ENCODE measurements at places on chromosomes 4 and X.

DNA sequence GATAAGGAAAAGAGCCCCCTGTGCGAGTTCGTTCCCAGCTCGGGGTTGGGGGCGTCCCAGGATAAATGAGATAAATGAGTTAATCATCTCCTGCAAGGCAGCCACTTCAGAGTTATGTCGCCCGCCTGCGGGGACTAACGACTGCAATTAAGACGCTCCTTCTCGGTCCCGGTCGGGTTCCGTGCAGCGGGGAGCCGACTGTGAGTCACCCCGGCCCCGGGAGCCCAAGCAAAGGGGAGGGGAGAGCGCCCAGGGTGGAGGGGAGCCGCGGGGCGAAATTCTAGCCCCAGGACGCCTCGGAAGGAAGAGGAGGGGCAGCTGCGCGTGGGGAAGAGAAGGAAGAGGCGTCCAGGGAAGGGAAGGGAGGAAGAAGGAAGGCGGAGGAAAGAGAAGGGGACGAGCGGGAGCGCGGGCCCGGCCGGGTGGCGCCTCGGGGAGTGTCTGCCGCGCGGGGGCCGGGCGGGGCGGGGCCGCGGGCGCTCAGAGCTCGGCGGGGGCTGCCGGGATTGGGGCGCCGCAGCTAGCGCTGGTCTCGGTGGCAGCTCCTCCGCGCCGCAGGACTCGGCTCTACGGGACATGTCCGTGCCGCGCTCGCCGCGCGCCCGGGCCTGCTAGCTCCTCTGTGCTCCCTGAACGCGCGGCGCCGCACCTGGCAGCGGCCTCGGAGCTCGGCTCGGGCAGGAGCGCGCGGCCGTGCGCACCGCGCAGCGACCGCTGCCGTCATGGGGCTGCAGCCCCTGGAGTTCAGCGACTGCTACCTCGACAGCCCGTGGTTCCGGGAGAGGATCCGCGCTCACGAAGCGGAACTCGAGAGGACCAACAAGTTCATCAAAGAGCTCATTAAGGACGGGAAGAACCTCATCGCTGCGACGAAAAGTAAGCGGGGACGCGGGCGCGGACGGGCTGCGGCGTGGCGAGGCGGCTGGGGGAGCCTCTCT is at the start of gene ARHGAP10:
Gene ARHGAP10, plus strand, starts transcription at position 509 of the 938 bp plus-strand sequence. Its CDS starts 214 bp downstream, at position 723.
- DNase-seq: no peak

GRCh38 chrX:68710870-68711576 is 63.6 kb downstream of the STARD8 start:
- DNase-seq: no peak

DNA sequence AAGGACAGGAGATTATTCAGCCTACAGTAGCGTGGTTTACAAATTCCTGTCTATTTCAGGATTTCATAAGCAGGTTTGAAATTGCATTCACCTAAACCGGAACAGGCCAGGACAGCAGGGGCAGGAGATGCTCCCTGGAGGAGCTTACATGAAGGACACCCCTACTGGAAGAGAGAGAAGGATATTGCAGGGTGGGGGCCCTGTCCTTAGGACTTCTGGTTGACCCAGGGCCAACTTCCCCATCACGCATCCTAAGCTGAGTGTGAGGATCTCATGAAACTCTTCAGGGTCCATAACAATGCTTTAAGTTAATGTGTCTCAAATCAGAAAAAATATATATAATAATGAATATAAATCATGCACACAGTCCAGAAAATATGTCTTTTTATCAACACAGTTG is 6.4 kb upstream of the DHRSX start:
- no peak for DNase-seq

- DNase-seq: no peak
Observed at GRCh38 chr4:169335331-169335730, 64.6 kb upstream of the SH3RF1 start.

DNA sequence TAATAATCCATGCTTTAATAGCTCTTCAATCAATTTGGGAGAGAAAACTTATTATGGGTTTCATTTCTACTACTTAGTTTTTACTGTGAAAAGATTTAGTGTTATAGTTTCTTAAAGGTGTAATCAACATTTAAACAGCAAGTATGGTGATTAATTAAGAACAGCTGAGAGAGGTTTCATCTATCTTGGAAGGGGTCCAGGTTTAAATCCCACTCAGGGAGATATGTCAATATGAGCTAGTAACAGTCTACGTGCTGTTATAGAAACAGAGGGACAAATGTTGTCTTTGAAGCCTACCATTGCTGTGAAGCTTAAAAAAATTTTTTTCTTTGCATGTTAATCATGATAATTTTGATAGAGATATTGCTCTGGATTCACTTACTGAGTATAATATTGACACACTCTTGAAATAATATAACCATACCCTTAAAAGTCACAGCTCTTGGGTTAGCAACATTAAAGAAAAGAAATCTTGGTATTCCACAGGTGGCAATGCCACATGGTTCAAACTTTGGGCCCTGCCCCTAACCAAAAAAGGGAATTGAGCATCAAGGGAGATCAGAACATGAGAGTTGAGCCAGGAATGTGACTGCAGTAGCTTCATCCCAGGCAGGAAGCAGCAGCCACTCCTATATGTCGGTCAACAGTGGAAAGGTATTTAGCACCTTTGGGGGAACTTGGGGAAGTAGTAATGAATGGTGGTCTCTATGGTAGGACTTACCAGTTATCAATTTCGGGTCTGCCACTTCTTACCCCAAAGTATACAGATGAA is 107.8 kb downstream of the ANK2 start:
- no peak for DNase-seq

DNA sequence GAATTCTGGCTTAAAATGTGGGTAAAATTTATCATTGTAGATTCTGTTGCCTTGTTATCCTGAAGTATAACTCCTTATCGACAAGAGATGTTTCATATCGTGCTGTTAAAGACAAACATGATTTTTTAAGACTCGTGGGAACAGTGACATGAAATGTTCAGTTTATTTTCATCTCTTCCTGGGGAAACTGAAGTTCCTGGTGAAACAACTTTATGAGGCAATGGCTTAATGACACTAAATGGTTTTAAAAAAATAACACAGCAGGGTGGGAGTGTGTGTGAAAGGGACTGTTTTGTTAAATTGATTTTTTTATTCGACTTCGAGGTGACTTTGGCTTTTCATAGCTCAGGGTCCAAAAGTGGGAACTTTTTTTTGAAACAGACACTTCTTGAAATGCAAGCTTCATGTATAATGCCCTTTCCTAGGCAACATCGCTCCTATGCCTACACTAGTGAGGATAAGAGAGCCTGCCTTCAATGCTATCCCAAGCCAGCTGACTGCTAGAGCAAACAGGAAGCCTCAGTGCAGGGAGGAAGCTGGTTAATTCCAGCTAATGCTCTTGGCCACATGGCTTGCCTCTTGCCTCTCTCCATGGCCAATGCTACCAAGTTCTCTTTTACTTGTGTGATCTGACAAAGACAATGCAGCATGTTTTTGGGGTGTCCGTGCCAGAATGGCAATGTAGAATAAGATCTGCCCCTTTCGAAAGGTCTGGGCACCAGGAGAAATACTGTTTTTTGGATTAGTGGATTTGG is 80.9 kb upstream of the PLAC1 start:
- DNase-seq: no peak

DNA sequence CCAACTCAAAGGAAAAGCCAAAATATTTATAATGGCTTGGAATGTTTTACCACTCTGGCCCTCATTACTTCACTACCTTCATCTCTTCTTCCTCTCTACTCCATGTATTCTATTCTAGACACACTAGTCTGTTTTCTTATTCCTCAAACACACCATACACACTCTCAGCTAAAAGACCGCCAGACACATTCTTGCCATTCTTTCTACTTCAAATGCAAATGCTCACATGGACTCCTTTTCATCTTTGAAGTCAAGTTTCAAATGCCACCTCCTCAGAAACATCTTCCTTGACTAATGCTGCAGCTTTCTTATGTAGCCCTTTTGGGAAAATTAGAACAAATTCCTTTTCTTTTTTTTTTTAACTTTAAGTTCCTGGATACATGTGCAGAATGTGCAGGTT is 412.9 kb upstream of the FMR1 start:
- DNase-seq: no peak

DNA sequence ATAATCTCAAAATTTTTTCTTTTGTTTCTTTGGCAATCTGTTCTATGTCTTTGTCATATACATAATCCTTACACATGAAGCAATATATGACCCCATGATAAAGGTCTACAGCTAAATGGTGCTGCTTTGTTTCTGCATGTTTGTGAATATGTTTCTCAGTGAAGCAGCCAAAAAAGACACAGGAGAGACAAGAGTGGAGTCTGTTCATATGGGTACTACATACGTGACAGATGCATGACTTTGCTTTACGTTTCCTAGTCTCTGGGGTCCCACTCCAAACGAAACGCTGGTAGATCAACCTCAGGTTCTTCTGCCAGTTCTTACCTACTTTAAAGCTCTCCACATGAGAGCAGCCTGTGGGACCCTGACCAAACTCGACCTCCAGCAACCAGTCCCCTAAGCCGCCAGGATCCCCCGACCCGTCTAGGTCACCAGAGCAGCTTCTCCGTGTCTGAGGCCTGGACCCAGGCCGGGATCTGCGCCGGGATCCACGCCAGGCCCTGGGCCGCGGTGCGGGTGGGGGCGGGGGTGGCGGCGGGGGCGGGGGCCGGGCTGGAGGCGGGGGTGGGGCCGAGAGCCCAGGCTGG is 1.5 kb downstream of the USP51 start:
- no peak for DNase-seq

GRCh38 chrX:111352424-111352823 is 59.6 kb downstream of the DCX start:
- peak; percentile 18 for DNase-seq

GRCh38 chr4:87260477-87260876 is 40.1 kb upstream of the KLHL8 start:
- DNase-seq: no peak

GRCh38 chrX:17655211-17656034 is 81.9 kb upstream of the SCML1 start:
- no peak for DNase-seq

DNA sequence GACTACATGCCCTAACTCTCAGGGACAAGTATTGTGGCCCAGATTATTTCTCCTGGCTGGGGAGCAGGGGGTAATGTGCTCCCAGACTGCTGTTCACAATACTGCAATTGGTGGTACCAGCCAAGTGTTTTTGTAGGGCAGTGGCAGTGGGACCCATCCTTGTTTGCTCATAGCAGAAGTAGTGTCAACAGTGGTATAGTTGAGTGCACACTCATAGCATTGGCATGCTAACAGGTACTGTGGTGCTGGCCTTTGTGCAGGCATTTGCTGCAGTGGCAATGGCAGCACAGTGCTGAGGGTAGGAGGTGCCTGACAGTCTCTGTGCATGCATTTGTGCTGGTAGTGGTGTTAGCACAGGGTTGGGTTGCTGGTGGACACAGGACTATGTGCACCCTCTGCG is 995.0 kb downstream of the SH3BGRL start:
- DNase-seq: no peak

DNA sequence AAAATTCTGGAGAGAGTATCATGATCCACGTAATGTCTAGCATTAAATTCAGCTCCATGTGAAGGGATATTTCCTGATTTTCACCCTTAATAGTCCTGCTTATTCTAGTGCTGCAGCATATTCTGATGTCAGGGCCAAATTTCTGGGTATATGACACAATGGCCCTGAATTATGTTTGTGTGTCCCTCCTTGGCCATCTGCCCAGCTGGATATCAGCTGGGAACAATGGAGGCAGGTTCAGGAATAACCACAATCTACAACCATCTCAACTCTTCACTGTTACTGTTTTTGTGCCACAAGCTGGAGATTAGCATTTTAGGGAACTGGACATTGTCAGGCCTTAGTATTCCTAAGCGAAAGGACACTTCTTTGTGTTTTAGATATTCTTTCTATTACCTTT is 3.5 kb downstream of the GLRB start:
- no peak for DNase-seq

GRCh38 chrX:136126872-136127406 is 20.4 kb upstream of the FHL1 start:
- no peak for DNase-seq

DNA sequence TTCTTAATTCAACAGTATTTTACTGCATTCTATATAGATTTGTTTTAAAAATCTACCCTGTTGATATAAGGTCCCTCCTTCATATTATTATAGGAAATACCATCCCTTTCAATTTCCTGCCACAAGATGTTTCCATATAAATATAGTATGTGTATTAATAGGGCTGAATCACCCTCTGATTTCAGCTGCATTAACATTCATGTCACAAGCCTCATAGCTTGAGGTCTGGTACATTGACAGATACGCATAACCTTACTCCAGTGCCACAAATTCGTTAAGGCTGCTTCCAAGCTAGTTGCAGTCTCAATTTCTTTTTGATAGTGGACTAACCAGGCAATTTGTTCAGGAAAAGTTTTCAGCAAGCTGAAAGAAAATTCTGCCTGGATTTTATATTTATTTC is 128.4 kb downstream of the KLHL34 start:
- no peak for DNase-seq

DNA sequence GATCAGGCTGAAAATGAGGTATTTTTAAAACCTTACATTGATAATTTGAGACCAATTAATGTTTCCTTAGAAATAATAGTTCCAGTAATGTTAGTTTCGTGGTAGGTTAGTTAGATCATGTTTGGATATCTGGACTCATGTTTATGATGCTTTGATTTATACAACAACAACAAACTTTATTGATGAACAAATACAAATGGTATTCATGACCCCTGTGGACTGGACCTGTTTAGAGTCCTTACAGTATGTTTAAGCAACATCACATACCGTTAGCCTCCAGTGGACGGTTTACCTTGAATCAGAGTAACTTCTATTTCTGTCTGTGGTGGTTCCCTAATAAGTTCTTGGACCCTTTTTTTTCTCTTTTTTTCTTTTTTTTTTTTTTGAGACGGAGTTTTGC is 18.0 kb downstream of the ZRSR2 start:
- no peak for DNase-seq

GRCh38 chr4:38062776-38063097 is 102.5 kb downstream of the PTTG2 start:
- DNase-seq: no peak

- no peak for DNase-seq
Observed at GRCh38 chr4:188660796-188661195, 521.6 kb downstream of the TRIML1 start.

GRCh38 chrX:11759172-11759460 is 1.1 kb downstream of the MSL3 start:
- no peak for DNase-seq

- no peak for DNase-seq
Observed at GRCh38 chr4:158682066-158682465, 10.0 kb downstream of the ETFDH start.

DNA sequence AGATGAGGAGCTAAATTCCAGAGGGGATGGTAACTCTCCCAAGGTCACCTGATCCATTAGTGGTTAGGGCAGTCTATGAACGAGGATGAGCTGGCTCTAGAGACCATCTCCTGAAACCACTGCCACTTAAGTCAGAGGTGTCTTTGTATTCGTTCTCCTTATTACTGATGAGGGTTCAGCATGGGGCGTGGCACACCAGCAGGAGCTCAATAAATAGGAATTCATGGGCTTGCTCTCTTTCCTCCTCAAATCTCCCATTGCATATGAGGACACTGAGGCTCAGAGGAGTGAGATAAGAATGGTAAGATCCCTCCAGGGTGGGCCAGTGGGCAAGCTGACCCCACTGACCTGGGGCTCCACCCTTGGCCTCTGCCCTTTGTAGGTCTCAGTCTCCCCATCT is 1.7 kb upstream of the GATA1 start:
- DNase-seq: no peak

GRCh38 chr4:77147079-77147782 is 9.8 kb upstream of the CCNG2 start:
- DNase-seq: no peak

All from retinal pigment epithelial cell (primary cell).